Activated CD4-positive, alpha-beta T cell treated with anti-CD3 and anti-CD28 coated beads, Interleukin-2, amount 50 U/mL, for 48 hours (primary cell): ENCODE measurements at places on chromosomes 11 and 22.

GRCh38 chr11:88398791-88399570 lies 61.4 kb upstream of the CTSC start:
- DNase-seq, result no peak

GRCh38 chr11:71330349-71330748 lies 78.0 kb upstream of the SHANK2 start:
- no peak for DNase-seq

DNA sequence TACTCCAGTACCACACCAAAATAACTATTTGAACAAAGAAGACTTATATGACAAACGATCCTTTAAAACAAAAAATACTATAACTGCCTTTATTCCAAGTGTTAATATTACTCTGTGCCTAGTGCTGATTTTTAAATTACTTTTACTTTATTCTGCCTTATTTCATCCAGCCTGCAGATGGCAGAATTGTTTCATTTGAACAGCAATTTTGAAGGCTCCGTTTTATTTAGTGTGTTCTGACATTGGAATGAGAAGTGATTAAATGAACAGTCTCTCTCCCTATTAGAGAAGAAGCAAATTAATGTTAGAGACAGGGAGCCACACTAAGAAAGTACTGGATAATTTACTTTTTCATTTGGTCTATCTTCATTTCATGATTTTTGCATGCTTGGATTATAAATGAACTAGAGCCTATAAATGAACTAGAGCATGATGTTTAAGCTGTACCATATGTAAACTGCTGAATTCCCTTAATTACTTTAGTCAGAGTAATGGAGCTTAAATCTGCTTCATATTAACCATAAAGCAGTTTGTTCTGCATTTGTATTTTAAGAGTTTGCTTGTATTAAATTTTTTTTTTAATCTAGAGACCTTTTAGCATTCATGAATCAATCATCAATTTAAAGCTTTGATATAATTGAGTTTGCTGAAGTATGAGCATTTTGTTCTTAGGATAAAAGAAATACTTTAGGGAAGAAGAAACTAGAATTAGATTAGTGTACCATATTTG lies 9.8 kb downstream of the PDHX start:
- no peak for DNase-seq

- no peak for DNase-seq
Observed at GRCh38 chr22:42371099-42371498, 61.1 kb downstream of the NFAM1 start.
